ENCODE measurements at places on chromosomes 11 and 22.
A peak's percentile ranks its signal among the peaks of the same experiment; 100 is the strongest.

DNA sequence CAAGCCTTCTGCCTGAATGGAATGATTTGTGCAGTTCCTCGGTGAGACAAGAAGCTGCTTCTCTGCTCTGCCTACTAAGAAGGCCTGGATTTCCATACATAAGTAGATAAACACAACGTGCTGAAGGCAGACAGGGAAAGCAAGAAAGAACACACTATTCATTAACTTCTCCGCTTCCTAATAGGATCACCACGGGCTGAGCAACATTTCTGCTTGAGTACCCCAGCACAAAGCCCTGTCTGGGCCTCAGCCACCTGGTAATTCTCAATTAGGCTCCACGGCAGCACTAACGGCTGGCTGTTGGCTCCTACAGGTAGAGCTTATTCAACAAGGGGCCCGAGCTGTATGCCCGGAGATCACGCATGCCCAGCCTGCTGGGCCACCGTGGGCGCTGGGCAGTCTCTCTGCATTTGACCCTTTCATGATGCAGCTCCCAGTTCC is 1156.6 kb downstream of the TBC1D22A start:
- no peak for DNase-seq

GRCh38 chr11:77596626-77597025 is 6.9 kb downstream of the AQP11 start:
- no peak for DNase-seq

DNA sequence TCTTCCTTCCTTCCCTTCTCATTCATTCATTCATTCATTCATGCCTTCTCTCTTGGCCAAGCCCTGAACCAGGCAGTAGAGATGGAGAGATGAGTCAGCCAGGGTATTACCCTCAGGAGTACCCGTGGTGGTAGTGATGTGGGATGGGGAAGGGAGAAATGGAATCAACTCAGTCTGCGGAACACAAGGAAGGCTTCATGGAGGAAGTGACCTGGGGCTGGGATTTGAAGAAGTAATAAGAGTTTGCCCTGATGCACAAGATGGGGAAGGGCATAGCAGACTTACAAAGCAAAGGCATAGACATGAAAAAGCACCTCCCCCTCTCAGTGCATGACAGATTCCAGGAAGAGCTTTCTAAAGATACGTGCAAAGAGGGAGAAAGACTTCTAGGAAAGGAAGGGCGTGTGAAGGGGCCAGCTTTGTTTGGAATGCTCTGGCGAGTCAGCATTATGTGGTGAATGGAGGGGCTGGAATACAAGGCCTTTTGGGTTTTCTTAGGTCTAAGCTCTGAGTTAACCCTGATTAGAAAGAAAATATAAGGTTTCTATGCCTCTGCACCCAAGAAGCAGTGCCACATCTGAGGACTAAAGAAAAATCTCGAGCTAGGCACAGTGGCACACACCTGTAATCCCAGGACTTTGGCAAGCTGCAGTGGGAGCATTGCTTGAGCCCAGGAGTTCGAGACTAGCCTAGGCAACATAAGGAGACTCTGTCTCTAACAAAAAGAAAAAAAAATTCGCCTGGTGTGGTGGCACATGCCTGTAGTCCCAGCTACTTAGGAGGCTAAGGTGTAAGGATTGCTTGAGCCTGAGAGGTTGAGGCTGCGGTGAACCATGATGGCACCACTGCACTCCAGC is 36.4 kb upstream of the ACER3 start:
- DNase-seq = no peak

- no peak for DNase-seq
Observed at GRCh38 chr11:120601536-120601935, 90.0 kb downstream of the GRIK4 start.

DNA sequence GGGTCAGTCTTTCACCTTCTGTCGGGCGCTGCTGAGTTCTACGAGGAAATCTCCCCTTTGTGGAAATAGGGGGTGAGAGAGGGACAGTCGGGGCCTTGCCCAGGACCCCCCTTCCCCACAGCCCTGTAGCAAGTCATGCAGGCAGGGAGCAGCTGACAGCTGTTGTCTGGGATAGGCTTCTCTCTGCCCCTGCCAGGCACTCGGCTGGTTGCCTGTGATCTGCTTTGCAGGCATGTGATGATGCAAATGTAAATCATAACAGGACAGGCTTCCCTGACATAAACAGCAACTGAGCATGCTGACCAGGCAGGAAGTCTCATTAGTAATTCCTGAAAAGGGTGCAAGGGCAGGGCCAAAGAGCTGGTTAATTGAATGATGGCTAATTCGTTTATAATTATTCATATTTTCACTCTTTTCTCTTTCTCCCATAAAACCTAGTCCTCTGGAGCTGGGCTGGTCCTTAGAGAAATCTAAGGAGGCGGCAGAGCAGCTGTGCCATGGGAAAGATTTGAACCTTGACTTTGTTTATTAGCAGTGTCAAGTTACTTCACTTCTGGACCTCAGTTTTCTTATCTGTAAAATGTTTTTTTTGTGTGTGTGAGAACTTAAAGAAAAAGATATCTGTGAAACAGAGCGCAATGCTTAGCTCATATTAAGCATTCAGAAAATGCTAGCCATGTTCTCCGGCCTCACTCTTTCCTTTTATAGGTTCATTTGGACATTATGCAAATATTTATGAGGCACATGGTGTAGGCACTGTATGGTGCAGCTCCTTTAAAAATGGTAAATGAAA is 129.7 kb downstream of the LDLRAD3 start:
- peak; percentile 52 for DNase-seq

DNA sequence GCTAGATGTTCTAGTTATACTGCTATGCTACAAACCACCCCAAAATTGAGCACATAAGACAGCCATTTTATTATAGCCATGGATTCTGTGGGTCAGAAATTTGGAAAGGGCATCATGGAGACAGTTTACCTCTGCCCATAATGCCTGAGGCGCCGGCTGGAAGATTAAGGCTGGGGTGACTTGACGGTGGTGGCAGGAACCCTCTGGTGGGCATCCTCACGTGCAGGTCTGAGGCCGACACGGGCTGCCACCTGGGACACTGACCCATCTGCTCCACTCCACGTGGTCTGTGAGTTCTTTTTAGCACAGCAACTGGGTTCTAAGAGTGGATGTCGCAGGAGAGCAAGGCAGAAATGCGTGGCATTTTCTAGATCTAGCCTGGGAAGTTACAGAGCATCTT is 40.0 kb upstream of the PRDM11 start:
- DNase-seq = no peak

DNA sequence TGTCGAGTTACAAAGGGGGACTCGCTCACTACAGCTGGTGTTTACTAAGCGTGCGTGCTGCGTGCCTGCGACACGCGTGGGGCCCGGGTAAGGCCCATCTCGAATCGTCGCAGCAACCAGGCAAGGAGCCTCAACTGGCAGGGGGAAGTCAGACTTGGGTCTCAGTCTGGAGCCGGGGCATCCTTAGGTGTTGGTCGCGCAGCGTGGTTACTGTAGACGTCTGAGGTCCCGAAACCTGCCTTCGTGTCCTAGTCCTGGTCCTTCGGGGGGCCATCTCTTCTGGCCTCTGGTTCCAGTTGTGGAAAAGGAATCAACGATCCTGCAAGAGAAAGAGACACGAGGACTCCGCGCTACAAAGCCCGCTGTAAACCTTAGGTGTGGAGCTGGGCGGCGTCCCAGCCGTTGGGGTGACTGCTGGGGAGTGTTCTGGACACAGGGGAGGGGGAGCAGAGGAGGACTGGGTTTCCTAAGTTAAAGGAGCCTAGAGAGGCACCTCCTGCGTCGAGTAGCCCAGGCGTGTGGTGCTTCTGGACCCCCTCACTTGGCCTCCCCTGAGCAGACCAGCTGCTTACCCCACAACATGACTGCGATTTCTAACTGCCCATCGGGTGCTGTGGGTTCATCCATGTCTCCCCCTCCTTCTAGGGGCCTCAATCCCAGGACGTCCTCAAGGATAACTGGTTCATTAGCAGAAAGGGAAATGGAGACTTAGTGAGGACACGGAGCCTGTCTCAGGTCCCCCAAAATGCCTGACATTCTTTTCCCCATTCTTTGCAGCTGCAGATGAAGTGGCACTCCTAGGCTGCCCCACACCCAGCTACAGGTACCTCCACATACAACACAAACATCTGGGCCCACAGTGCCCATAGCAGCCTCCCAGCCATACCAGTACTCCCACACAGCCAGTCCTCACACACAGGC is 4.9 kb upstream of the WNT11 start:
- DNase-seq = no peak

Measured in glutamatergic neuron (in vitro differentiated cells).